Renal pelvis (tissue), 12 donors: ENCODE measurements at places on chromosomes 7 and 10.
A peak's percentile ranks its signal among the peaks of the same experiment; 100 is the strongest.

- DNase-seq = no peak
Observed at GRCh38 chr7:110750931-110751605, 339.9 kb upstream of the LRRN3 start.

DNA sequence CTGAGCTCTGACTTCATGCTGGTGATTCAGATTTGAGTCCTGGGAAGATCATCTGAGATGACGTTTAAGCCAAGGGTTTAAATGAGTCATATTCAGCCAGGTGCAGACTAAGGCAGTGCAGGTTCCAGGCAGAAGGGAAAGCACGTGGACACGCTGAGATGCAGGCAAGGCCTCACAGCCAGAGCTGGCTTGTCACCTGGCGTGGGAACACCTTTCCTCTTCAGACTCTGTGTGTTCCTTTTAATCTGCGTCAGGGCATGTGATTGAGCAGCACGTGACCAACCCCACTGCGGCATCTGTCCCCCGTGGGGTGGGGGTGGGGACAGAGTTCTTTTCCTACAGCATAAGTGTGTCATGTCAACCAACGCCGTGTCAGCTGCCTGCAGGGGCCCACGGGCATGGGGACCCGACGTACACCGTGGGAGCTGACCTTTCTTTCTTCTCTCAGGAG lies 10.7 kb upstream of the IDI2 start:
- DNase-seq = no peak

DNA sequence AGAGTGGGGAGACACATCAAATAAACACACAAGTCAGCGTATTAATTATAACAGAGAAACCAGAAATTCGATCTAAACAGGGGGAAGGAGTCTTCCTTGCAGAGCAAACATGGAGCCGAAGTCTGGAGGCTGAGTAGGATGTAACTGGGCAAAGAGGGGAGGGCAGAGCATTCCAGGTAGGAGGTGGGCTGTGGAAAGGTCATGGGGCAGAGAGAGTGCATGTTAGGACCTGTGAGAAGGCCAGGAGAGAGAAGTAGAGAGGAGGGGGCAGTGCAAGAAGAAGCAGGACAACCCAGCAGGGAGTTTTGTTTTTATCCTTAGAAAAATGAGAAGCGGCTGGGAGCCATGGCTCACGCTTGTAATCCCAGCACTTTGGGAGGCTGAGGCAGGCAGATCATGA lies 130.8 kb upstream of the GPR26 start:
- no peak for DNase-seq

DNA sequence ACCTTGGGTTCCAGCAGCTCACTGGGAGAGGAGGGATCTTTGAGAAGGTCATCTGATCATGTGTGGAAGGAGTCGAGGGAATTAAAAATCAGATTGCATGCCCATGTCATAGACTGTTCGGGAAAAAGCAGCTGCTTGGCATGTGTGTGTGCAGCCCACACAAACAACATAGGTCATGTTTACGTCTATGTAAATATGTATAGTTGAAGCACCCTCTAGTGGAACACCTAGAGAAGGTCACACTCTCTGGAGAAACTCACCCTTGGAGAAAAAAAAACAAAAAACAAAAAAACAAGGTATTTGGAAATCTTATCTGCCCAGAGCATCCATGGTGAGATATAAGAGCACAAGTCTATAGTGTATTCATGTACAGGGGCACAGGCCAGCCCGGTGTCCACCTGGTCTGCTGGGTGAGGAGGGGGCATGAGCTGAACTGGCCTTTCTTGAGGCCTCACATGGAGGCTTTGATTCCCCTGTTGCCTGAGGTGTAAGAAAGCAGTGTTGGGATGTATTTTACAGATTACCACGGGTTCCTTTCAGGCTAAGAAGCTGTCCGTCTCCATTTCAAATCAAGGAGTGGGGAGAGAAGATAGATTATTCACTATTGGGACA lies 98.0 kb downstream of the NPY start:
- no peak for DNase-seq

GRCh38 chr10:102653060-102653459 lies 8.8 kb downstream of the TRIM8 start:
- DNase-seq = no peak

DNA sequence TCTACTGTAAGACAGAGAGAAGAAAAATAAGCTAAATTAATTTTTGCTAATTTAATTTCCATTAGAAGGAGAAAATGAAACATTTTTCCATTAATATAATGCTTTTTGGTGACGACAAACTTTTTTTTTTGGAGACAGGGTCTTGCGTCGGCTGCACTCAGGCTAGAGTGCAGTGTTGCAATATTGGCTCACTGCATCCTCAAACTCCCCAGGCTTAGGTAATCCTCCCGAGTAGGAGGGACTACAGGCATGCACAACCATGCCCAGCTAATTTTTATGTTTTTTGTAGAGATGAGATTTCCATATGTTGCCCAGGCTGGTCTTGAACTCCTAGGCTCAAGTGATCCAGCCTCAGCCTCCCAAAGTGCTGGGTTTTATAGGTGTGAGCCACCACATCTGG lies 229.8 kb upstream of the LRRN3 start:
- no peak for DNase-seq

GRCh38 chr7:94303695-94304094 lies 91.0 kb upstream of the COL1A2 start:
- DNase-seq = peak; percentile 77

DNA sequence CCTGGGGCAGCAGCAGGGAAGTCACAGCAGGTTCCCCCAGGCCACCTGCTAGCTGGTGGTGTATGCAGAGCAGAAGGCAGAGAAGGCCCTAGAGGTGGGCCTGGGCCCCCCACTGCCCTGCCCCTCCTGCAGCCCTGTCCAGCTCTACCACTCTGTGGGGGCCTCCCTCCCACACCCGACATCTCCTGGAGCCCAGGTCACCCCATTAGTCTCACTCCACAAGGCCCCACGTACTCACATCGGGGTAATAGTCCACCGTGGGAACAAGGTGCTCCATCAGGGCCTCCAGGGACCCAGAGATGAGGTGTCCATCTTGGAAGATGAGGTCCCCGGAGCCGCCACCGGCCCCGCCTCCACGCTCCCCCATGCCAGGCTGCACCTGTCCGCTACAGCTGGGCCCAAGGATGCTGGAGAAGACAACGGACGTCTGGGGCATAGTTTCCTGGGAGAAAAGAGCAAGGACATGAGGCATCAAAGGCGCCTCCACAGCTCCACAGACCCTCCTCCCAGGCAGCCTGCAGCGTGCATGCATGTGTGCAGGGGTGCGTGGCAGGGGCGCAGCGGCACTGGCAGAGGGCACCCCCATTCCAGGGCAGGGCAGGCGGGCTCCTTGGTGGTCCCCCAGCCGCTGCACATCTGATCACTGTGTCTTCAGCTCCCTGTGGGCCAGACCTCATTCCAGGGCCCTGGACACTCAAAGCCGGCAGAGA lies 61.0 kb downstream of the RASGEF1A start:
- DNase-seq = no peak

DNA sequence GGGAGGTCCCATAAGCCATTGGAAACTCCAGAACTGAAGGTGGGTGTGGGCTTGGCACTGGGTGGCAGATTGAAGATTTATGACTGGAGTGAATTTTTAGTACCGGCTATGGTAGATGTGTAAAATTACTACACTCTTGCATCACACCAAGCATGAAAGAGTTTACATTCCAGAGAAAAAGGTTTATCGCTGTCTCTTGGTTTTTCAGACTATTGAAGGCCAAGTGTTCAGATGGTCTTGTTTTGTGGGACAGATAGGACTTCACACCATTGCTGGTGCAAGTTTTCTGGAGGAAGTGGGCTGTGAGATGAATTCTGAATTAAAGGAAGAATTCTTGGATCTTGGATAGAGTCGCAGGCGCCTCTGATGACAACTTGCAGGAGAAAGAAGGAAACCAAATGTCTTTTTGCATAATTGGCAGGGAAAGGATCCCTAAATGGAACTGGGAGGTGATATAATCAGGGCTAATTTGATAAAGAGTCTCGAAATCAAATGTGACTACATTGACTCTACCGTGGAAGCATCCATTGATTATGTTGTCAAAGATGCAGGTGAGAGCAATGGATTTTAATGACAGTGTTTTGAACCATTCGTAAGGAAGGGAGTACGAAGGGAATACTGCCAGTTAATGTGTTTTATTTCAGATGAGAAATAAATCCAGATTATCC lies 14.2 kb upstream of the NMT2 start:
- no peak for DNase-seq

- no peak for DNase-seq
Observed at GRCh38 chr10:131689486-131689885, 211.3 kb upstream of the PPP2R2D start.

- no peak for DNase-seq
Observed at GRCh38 chr10:117570880-117571279, 28.3 kb downstream of the EMX2 start.

DNA sequence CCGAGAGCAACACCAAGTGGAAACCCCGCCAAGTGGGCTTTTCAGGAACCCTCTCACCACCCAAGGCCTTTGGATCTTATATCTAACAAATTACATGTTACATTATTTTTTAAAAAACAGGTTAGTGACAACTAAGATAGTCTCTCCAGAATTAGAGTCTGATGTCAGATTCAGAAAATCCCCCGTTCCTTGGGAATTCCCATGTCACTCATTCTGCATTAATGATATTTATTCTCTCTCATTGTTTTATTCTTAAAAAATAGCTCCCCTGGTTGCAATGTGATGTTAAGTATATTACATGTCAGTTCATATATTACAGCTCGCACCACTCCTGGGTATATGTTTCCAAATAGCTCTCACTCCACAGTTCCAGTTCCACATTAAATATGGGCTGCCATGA lies 81.8 kb downstream of the WNT2 start:
- no peak for DNase-seq

- peak; percentile 14 for DNase-seq
Observed at GRCh38 chr7:117110480-117111315, 157.4 kb downstream of the ST7 start.

DNA sequence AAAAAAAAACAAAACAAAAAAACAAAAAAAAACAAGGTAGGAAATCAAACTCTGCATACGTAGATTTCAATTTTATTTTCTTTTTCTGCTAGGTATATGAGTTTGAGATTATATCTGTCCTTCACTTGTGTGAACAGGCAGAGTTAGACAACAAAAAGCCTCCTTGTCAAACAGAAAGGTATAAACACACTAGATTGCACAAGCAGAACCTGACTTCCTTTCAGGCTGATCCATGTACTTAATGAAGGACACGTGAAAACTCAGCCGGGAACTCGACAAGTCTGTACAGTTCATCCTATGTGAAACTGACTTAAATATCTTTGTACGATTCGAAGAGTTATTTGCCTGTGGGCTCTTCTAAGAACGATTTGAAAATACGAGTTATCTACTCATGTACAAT lies 254.1 kb downstream of the ARL4A start:
- no peak for DNase-seq

DNA sequence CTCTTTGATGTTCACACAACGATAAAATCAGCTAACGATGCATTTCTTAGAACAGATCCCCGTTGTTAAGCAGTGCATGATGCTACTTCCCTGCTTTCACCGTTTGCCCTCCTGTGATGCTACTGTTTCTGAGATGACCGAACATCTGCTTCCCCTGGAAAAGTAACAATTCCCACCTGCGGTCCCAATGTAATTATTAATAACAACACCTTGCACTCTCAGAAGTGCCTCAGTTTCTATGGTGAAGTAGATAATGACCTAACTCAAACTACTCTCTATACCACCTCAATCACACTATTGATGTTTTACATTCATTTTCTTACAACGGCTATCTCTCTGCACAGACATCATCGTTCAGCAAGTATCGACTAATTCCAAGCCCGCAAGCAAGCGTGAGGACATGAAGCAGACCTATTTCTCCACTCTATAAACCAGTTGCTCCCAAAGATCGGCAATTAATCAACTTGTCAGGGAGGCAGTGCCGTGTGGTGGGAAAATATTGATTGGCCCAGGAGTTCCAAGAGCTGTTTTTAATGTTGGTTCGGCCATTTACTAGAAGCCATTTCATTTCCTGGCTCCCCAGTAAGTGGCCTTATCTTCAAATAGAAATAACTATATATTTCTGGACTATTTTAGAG lies 42.7 kb downstream of the FAM107B start:
- DNase-seq = no peak

DNA sequence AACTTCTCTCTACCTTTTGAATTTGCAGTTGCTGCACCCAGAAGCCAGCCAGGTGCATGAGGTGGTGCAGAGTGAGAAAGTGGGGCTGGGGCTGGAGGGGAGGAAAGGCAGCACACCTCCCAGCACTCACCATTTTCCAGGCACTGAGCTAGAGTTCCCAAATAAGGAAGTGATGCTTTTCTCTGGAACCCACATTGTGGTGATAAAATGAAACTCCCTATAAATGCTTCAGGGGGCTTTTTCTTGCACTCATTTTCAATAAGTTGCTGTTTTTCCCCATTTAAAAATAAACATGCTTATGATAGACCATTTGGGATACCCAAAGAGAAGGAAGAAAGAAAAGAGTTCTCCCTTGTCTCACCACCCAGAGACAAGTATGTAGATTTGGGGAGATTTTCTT lies 42.8 kb upstream of the TNS3 start:
- no peak for DNase-seq

DNA sequence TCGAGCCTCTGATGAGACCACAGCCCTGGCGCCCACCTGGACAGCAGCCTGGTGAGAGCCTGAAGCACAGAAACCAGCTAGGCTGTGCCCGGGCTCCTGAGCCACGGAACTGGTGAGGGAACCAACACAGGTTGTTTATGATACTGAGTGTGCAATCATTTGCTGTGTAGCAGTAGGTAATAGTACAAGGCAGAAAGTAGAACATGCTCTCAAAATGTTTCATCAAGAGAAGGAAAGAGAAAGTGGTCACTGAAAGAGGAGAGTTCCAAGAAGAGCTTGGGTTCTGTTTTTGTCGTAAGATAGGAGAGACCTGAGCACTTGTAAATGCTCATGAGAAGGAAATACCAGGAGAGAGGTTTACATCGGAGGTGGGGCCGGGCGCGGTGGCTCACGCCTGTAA lies 208.2 kb downstream of the FAM107B start:
- no peak for DNase-seq

- DNase-seq = no peak
Observed at GRCh38 chr10:77608281-77608680, 29.3 kb downstream of the KCNMA1 start.

- no peak for DNase-seq
Observed at GRCh38 chr10:35501923-35502322, 103.2 kb upstream of the GJD4 start.

- DNase-seq = no peak
Observed at GRCh38 chr7:158649279-158649678, 55.3 kb downstream of the NCAPG2 start.

GRCh38 chr10:29353887-29354561 lies 65.2 kb downstream of the LYZL1 start:
- DNase-seq = no peak
